ENCODE measurements at places on chromosomes 12 and 14. TPM values are rescaled to one million over a fixed set of nuclear protein-coding genes. Genes with fewer than 3 reads are reported as not detected.

Gene CATSPERB
- 2.5 TPM for total RNA-seq

Gene SRRM4
- not detected for total RNA-seq

GRCh38 chr12:113660936-113661335 lies 189.3 kb upstream of the LHX5 start:
- H3K36me3 ChIP-seq, result no peaks in the 10 kb centered on the region
- no peak for DNase-seq
- H3K4me1 ChIP-seq, result no peaks in the 10 kb centered on the region

DNA sequence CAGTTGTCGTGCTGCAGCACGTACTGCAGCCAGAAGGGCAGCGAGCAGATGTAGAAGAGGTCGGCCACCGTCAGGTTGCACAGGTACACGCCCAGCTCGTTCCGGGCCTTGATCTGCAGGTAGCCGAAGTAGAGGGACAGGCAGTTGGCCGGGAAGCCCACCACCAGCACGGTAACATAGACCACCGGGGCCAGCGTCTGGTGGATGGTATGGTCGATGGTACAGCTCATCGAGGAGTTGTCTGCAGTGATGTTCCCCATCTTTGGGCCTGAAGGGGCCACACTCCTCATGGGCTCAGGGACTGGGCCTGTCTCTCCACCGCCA lies 9.8 kb downstream of the GPR68 start:
- no peaks in the 10 kb centered on the region for H3K36me3 ChIP-seq
- peaks cover 26% of the 10 kb centered on the region for H3K4me1 ChIP-seq
- no peak overlapping the region for H3K27ac ChIP-seq
- H3K27me3 ChIP-seq, result no peaks in the 10 kb centered on the region
- no peak overlapping the region for H3K4me3 ChIP-seq

- H3K27me3 ChIP-seq, result no peaks in the 10 kb centered on the region
- DNase-seq, result no peak
- no peak overlapping the region for H3K4me3 ChIP-seq
- H3K36me3 ChIP-seq, result peaks cover 29% of the 10 kb centered on the region
Measured at GRCh38 chr14:77343662-77344061, 22.8 kb downstream of the GSTZ1 start.

DNA sequence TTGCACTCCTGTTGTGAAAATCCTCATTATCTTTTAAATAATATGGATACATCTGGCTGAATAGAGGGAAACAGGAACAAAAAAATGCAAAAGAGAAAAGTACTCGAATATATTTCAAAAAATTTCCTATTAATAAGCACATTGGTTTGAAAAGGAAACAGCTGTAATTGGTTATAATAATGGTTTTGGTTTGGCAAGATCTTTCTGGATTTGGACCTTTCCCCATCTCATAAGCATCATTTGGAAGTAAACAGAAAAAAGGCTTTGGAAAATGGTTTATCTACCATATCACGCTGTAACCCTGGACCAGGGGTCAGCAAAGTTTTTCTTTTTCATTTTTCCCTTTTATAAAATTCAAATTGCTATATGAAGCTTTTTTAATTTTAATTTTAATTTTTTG lies 2.8 kb upstream of the NINJ2 start:
- no peaks in the 10 kb centered on the region for H3K36me3 ChIP-seq
- no peak overlapping the region for H3K4me3 ChIP-seq
- DNase-seq, result no peak
- H3K27me3 ChIP-seq, result no peaks in the 10 kb centered on the region

- DNase-seq, result no peak
- H3K27me3 ChIP-seq, result no peaks in the 10 kb centered on the region
- H3K4me1 ChIP-seq, result peaks cover 9% of the 10 kb centered on the region
- no peaks in the 10 kb centered on the region for H3K36me3 ChIP-seq
- H3K27ac ChIP-seq, result no peak overlapping the region
Measured at GRCh38 chr14:68203871-68204270, 384.3 kb downstream of the RAD51B start.

DNA sequence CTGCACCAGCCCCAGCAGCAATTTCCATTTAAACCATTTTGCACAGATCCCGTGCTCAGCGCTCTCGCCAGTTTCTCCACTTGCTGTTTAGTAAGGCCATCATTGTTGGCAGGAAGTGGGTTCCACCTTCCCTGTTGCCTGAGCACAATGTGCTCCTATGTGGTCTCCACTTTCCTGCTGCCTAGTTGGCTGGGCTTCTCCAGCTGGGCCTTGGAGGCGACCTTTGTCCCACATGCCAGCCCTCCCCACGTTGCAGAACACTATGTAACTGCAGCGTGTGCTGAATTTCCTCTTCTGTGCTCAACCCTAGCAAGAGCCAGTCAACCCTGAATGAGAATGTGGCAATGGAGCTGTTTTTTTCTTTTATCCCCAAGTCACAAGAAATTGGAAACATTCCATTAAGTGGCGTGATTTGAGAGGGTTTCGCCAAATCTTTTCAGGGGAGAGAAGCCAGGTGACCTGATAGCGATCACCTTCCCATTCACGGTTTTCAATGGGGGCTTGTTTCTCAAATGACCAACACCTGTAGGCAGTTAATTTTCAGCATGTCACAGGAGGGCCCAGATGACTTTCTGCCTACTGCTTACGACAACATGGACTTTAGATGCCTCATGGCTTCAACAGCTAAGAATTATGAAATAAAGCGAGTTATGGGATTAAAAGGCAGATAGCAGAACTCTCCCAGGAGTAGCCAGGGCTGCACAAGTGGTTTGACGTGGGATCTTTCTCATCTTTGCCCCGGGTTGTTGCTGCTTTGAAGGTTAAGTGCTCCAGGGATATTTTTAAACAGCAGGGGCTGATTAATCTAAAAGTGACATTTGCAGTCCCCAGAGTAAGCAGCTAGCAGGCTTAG lies at the start of gene ACACB:
Gene ACACB, plus strand, starts transcription at position 830 of the 853 bp plus-strand sequence. CDS start 22,819 bp downstream, outside the sequence.
- H3K4me3 ChIP-seq, result no peak within 1 kb of the TSS
- no peak within 1 kb of the TSS for H3K27ac ChIP-seq
- H3K36me3 ChIP-seq, result no peaks in the 10 kb centered on the region
- no peaks in the 10 kb centered on the region for H3K4me1 ChIP-seq
- no peak for DNase-seq

GRCh38 chr12:124248941-124249825 lies 45.7 kb upstream of the RFLNA start:
- no peak overlapping the region for H3K27ac ChIP-seq
- no peak for DNase-seq
- no peak overlapping the region for H3K4me3 ChIP-seq
- H3K36me3 ChIP-seq, result no peaks in the 10 kb centered on the region
- H3K4me1 ChIP-seq, result no peaks in the 10 kb centered on the region

DNA sequence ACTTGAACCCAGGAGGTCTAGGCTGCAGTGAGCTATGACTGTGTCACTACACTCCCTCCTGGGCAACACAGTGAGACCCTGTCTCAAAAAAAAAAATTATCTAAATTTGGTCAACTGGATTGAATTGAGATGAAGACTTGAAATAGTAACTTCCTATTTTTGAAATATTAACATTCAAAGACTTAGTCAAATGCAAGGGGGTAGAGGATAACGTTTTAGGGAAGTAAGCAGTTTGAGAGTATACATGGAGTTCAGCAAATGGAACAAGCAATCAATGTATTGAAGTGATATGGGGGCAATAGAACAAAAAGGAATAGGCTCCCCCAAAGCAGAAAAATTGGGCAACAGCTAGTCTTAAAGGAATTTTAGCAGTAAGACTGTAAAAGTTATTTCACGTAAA lies 4.6 kb upstream of the MFAP5 start:
- H3K4me1 ChIP-seq, result no peaks in the 10 kb centered on the region
- H3K27me3 ChIP-seq, result peaks cover 2% of the 10 kb centered on the region
- H3K36me3 ChIP-seq, result no peaks in the 10 kb centered on the region
- H3K27ac ChIP-seq, result no peak overlapping the region
- no peak overlapping the region for H3K4me3 ChIP-seq
- no peak for DNase-seq

DNA sequence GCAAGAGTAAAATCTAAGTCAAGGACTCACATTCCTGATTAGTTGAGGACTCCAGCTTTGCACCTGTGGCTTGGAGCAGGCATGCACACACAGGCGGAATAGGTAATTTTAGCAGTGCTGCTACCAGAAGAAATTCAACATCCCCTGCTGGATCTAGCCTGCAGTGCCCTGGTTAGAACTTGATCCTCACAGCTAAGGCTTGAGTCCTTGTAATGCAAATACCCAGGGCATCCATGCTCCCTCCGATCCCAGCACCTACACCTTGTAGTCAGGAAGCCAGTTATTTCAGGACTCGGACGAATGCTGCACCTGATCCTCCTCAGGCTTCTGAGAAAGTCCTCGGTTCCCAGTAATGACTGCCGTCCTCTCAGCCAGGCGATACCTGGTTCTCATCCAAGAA lies 309.0 kb upstream of the AMIGO2 start:
- peaks cover 22% of the 10 kb centered on the region for H3K4me1 ChIP-seq
- no peaks in the 10 kb centered on the region for H3K27me3 ChIP-seq
- no peak overlapping the region for H3K4me3 ChIP-seq
- no peak for DNase-seq
- H3K27ac ChIP-seq, result no peak overlapping the region

DNA sequence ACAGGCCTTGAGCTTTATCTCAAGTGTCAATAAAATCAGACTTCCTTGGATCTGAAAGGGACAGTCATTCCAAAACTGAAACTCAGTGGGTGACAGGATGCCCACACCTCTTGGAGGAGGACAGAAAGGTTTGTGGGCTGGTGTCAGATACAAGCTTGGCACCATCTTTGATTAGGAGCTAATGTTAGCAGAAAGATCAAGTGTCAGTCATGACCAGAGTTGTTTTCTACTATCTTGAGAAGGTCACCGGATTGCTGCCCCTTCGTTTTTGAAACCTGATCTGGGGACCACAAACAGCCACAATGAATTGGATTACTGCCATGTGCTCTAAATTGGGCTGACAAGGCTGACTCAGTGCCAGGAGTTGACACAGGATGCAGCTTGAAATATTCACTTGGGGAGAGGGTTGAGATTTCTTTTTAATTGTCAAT lies 88.3 kb downstream of the OTOGL start:
- no peaks in the 10 kb centered on the region for H3K4me1 ChIP-seq
- H3K27me3 ChIP-seq, result peaks cover 3% of the 10 kb centered on the region
- no peak for DNase-seq
- H3K27ac ChIP-seq, result no peak overlapping the region
- H3K36me3 ChIP-seq, result no peaks in the 10 kb centered on the region

DNA sequence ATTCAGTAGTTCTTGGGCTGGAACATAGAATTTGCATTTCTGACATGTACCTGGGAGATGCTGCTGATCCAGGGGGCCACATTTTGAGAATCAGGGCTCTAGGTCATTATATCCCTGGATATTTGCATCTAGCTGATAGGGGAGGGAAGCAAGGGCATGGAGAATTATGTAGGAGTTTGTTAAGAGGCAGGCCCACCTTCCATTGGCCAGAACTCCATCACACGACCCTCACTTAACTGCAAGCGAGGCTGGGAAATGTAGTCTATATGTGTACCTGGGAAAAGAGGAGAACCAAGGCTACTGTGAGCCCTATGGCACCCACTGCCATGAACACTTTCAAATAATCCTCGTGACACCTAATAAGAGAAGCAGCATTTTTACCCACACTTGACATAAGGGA lies 657.6 kb downstream of the MED13L start:
- DNase-seq, result no peak
- H3K27me3 ChIP-seq, result no peaks in the 10 kb centered on the region
- H3K36me3 ChIP-seq, result no peaks in the 10 kb centered on the region
- no peaks in the 10 kb centered on the region for H3K4me1 ChIP-seq
- no peak overlapping the region for H3K27ac ChIP-seq

GRCh38 chr12:41034686-41035085 lies 153.4 kb upstream of the PDZRN4 start:
- H3K4me1 ChIP-seq, result no peaks in the 10 kb centered on the region
- H3K4me3 ChIP-seq, result no peak overlapping the region
- H3K27ac ChIP-seq, result no peak overlapping the region
- no peaks in the 10 kb centered on the region for H3K36me3 ChIP-seq
- no peak for DNase-seq
- H3K27me3 ChIP-seq, result no peaks in the 10 kb centered on the region

- peaks cover 63% of the 10 kb centered on the region for H3K27me3 ChIP-seq
- DNase-seq, result no peak
- H3K4me1 ChIP-seq, result no peaks in the 10 kb centered on the region
- H3K27ac ChIP-seq, result no peak overlapping the region
- no peaks in the 10 kb centered on the region for H3K36me3 ChIP-seq
- no peak overlapping the region for H3K4me3 ChIP-seq
Measured at GRCh38 chr12:49331380-49332222, 5.4 kb downstream of the C1QL4 start.

GRCh38 chr14:38758661-38759060 lies 344.4 kb downstream of the SEC23A start:
- no peak overlapping the region for H3K4me3 ChIP-seq
- H3K36me3 ChIP-seq, result no peaks in the 10 kb centered on the region
- H3K27ac ChIP-seq, result no peak overlapping the region
- DNase-seq, result no peak
- no peaks in the 10 kb centered on the region for H3K4me1 ChIP-seq
- no peaks in the 10 kb centered on the region for H3K27me3 ChIP-seq

- H3K36me3 ChIP-seq, result no peaks in the 10 kb centered on the region
- no peak overlapping the region for H3K27ac ChIP-seq
- DNase-seq, result no peak
- peaks cover 17% of the 10 kb centered on the region for H3K4me1 ChIP-seq
- no peaks in the 10 kb centered on the region for H3K27me3 ChIP-seq
- no peak overlapping the region for H3K4me3 ChIP-seq
Measured at GRCh38 chr12:30757316-30757715, 2.6 kb upstream of the CAPRIN2 start.

DNA sequence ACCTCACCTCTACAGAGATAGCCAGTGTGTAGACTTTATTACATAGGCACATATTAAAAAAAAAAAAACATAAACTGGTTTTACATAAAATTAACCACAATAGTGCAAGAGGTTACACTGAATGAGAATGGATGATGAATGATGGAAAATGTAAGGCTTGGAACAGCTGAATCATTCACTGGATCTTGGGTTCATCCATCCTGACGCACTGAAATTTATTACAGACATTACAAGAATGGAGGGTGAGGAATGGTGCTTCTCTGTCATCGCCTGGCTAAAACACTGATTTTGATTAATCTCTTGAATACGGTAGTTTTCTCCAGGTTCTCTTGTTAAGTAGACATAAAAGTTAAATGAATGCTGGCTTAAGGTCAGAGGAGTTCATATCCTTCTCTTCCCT lies 40.0 kb upstream of the GTF2A1 start:
- H3K36me3 ChIP-seq, result no peaks in the 10 kb centered on the region
- H3K4me3 ChIP-seq, result no peak overlapping the region
- no peak for DNase-seq
- no peaks in the 10 kb centered on the region for H3K4me1 ChIP-seq
- H3K27me3 ChIP-seq, result no peaks in the 10 kb centered on the region
- H3K27ac ChIP-seq, result no peak overlapping the region

Measured in T-cell (primary cell).